Liver (tissue), 10 donors: ENCODE measurements at places on chromosomes 13 and 19.

- no peak for DNase-seq
These were observed 16.9 kb upstream of the BTBD2 start for GRCh38 chr19:2032296-2032941.

DNA sequence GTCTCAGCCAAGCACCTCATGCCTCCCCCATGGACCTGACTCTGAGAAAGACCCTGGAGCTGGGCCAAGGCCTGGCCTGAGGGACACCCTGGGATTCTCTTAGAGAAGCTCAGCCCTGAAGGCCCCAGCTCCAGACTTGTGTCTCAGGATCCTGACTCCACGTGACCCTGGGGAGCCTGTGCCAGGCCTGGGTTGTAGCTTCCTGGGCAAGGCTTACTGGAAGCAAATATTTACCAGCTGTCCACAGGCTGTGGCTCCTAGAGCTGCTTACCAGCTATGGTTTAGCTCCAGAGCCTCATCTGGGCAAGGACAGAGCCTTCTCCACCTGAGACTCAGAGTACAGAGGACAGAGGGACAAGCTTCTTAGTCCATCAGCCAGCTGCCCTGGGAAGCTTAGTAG, 61.0 kb upstream of the CEACAM8 start:
- DNase-seq = no peak

DNA sequence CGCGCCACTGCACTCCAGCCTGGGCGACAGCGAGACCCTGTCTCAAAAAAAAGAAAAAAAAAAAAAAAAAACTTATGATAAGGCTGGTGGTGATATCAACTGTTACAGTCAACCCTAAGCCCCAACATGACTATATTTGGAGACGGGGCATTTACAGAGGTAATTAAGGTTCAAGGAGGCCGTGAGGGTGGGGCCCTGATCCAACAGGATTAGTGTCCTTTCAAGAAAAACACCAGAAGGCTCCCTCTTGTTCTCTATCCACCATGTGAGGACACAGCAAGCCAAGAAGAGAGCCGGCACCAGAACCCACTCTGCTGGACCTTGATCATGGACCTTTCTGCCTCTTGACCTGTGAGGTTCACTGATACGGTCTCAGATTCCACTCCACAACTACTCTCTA, 14.1 kb downstream of the MIER2 start:
- no peak for DNase-seq

DNA sequence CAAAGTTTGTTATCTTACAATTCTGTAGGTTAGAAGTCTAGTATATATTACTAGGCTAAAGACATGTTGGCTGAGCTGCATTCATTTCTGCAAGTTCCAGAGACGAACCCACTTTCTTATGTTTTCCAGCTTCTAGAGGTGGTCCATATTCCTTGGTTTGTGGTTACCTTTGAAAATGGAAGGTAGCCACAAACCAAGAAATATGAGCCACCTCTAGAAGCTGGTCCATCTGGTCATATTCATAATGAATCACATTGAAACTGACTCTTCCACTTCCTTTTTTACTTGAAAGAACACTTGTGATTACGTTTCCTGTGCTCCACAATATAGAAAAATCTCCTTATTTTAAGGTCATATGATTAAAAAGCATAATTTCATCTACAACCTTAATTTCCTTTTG, 943.0 kb upstream of the PCDH9 start:
- DNase-seq = no peak

GRCh38 chr13:87426742-87427141, 244.4 kb upstream of the SLITRK5 start:
- no peak for DNase-seq

DNA sequence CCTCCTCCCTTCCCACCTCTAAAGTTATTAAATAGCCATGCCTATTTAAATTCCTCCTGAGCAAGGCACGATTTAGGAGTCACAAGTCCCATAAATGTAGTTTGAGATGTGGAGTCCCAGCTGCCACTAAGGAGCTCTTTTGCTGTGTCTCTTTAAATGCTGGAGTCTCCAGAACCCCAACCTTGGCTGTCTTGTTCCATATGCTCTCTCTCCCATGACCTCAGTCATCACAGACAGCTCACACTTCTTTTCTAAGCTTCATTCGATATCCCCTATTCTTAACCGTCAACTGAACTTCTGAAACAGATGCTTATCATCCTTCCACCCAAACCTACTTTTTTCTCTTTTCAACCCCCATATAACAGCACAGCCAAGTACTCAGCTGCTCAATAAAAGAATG, 197.1 kb downstream of the VWA8 start:
- no peak for DNase-seq
